Occipital lobe (tissue), 3 donors: ENCODE measurements at places on chromosomes 3 and 15.

DNA sequence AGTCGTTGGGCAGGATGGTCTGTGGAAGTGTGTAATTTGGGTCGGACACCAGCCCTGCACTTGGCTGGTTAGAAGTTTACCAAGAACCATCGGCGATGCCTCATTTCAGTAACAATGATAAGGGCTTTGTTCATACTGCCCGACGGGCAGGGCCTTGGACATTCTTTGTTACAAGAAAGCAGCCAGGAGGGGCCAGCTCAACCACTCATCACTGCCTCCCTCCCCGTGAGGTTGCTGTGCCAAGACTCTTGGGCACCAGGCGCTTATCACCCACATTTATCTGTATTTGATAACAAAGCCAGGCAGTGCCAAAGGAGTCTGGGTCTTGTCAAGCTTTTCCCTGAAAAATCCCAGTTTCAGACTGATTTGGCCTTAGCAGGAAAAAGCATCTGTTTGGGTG lies 235.0 kb downstream of the ADAMTS17 start:
- no peak for DNase-seq

- no peak for DNase-seq
Measured at GRCh38 chr3:53705774-53706173, 140.4 kb downstream of the CHDH start.

DNA sequence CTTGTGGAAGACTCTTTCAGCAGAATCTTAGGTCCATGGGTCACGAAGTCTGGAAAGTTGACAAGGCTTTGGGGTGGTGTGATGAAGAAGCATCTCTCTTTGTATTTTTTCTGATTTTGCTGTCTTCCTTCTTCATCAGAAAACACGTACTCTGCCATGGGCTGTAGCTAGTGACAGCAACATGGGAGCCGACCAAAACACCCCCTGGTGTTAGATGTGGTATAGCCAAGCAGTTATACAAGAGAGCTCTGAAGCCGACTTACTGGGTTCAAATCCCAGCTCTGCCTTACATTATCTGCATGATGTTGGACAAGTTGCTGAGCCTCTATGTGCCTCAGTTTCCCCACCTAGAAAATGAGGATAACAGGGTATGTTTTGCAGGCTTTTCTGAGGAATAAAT lies 32.9 kb upstream of the LYZL4 start:
- DNase-seq, result no peak

DNA sequence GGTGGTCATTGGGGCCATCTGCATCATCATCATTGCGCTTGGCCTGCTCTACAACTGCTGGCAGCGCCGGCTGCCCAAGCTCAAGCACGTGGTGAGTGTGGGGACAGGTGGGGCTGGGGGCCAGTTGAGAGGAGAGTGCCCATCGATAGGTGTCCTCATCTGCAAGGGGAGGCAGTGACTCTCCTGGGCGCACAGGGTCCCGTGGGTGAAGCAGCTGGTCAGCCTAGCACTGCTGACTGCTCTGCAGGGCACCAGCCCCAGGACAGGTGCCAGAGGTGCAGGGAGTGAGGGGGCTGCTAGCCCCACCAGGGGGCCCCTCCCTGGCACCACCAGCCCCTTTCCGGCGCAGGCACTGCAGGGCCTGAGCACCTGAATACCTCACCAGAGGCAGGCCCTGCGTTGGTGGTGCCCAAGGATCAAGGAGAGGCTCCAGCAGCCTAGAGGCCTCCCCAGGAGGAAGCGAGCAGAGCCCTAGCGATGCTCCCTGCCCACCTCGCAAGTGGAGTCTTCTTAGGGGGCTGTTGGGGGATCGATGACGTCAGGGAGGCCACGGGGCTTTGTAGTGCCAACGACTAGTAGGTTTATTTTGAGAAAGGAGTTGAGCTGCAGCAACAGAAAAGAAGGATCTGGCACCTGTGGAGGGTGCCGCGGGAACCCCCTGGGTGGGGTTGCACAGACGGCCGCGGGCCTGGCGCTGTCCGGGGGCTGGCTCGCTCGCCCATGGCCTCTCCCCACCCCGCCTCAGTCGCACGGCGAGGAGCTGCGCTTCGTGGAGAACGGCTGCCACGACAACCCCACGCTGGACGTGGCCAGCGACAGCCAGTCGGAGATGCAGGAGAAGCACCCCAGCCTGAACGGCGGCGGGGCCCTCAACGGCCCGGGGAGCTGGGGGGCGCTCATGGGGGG lies 976 bp upstream of the ABTB1 start:
- no peak for DNase-seq

DNA sequence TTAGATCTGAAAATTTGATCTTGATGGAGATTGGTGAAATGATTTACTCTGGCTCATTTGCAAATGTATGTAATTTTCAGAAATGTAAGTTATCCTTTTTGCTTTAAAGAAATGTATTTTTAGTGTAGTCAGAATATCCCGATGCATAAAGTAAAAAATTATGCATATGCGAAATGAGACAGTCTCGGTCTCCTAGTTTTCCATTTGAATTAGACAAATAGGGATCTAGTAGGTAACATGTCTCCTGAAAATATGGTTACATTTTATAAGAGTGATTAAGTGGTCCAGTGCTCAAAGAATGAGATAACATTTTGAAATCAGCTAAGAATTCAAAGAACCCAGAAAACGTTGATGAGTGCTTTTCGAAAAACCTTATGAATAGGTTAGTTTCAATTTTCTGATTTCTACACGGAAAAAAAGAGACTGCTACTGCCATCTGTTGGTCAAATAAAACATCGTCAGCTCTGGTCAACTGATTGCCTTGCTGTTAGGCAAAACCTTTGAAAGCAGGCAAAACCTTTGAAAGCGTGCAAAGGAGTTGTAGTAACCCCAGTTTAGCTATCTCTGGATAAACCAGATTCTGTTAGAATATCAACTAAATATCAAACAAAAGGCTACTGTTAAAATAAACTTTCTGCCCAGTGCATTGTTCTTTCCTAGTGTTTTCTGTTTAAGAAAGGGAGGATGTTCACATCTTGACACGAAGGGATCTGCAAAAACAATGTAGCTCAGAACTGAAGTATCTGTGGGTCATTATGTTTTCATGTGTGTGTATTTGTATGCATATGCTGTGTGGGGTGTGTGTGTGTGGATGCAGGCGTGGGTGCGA lies 59.3 kb upstream of the CHMP2B start:
- DNase-seq, result no peak
